ENCODE measurements at places on chromosomes 16 and 17.
A peak's percentile ranks its signal among the peaks of the same experiment; 100 is the strongest.

DNA sequence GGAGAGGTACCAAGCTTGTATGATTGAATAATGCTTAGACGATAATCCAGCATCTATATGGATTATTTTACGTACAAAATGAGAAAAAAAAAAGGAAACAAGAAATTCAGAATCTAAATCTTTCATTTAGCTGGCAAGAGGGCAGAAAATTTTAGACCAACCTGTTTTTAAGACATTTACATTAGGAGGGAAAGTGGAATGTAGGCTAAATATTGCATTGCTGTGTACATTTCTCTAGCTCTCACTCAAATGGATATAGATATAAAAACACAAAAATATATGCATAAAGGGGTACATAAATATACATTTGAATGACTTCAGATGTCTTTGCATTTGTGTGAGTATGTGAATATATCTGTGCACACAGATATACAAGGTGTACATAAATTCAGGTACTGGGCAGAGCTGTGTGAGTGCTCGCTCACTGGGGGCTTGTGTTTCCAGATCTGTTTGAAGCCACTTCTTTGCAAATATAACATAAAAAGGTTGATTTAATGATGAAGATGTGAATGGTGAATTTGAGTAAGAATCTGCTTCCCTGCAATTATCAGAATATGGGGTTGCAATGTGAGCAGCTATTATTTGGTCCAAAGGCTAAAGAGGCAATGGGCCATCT is 14.2 kb upstream of the ZFHX3 start:
- no peak for DNase-seq

DNA sequence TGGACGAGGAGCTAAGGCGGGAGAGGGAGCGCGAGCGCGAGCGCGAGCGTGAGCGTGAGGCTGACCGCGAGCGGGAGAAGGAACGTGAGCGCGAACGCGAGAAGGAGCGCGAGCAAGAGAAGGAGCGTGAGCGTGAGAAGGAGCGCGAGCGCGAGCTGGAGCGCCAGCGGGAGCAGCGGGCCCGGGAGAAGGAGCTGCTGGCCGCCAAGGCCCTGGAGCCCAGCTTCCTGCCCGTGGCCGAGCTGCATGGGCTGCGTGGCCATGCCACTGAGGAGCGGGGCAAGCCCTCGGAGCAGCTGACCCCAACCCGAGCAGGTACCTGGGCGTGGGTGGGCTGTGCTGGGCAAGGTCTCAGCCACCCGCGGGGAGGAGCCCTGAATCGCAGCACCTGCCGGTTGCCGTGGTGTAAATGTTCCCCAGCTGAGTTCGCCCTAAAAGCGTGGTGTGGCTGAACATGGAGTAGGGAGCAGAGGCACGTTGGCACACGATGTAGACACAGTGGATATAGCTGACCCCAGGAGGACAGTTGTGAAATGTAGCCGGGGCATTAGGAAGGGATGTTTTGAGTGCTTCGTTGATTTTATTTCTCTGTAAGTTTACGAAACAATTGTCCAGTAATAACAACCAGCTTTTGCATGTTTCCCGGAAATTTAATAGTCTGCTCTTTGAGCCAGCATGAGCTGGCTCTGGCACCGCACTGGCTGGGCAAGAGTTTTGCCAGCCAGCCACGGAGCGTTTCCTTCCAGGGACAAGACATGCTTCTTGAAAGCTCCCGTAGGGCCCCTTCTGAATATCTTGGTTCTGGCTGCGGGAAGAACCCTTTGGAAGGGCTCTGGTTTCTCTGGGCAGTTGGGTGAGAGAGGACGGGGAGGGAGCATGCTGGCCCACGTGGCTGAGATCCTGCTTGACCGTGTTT is 32.1 kb downstream of the GINS2 start:
- no peak for DNase-seq

GRCh38 chr16:82481455-82481854 is 145.3 kb upstream of the CDH13 start:
- DNase-seq: no peak

GRCh38 chr17:50660887-50661345 is 26.2 kb downstream of the ABCC3 start:
- DNase-seq: no peak

- DNase-seq: peak; percentile 25
Measured at GRCh38 chr17:21289902-21290571, 5.5 kb downstream of the MAP2K3 start.

GRCh38 chr17:40075942-40076498 is 13.3 kb downstream of the THRA start:
- DNase-seq: no peak

- DNase-seq: no peak
Measured at GRCh38 chr16:74275031-74275636, 21.5 kb upstream of the PSMD7 start.

DNA sequence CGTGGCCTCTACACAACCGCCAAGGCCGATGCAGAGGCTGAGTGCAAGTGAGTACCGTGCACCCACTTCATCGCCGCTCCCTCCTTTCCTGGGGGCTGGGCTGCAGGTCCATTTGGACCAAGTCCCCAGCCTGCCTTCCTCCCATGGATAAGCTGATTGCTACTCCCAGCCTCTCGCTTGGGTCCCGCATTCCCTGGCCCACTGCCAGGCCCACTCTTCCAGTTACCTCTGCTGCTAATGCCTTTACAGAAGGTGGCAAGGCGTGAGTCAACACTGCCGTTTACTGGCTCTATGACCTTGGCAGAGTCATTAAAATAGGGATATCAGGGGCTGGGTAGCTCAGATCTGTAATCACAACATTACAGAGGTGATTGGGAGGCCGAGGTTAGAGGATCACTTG is 11.2 kb downstream of the SULT1A2 start:
- DNase-seq: no peak

DNA sequence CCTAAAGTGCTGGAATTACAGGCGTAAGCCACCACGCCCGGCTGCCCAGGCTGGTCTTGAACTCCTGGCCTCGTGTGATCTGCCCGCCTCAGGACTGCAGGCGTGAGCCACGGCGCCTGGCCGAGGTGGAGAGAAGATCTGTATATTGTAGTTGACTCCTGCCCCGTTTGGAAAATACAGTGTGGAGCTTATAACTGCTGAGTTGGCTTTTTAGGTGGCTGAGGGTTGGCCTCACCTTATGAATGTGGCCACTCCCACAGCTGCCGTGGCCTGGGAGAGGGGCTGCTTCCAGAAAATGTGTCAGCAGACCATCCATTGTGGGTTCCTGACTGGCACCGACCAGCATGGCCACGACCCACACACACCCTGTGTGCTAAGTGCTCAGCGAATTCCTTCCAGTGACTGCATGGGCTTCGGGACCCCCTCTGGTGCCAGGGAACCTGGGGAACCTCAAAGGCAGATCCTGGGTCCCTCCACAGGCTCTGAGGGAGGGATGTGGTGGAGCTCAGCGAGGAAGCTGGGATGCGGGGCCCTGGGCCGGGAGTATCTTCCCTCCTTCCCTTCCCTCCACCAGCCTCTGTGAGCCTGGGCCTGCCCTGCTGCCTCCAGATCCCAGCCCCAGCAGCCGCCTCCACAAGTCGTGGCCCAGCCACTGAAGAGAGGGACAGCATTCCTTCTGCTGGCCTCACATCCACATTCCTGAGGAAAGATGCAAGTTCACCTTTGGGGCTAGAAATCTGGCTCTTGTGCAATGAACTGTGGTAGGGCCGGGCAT is 10.9 kb upstream of the RAB11FIP3 start:
- DNase-seq: no peak

DNA sequence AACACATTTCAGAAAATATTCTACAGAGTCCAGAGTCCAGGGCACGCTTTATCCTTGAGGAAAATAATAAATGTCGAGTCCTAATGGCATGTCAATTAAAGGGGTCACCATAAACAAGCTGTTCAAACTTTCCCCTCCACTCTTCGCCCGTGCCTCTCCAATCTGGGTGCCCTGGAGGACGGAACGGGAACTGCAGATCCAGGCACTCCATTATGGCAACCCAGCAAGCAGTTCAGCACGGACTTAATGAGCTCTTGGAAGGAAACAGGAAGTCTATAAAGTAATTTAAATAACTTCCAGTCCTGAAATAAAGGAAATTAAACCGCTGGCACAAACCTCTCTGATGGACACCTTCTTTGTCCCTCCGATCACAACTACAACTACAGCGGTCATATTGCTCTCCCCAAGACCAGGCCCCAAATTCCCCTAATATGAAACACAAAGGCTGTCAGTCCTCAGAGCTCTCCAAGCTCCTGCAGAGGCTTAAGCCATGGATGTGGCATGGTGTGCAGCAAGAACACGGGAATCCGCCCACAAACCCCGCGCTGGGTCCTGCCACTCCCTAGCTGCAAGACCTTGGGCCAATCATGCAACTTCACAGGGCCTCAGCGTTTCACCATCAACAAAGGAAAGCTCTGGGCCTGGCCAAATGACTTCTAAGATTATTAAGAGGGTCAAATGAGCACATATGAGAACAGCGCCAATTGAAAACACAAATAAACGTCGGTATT is 52.6 kb downstream of the ZFHX3 start:
- DNase-seq: peak; percentile 64

- no peak for DNase-seq
Measured at GRCh38 chr17:27319541-27320221, 25.8 kb downstream of the WSB1 start.

DNA sequence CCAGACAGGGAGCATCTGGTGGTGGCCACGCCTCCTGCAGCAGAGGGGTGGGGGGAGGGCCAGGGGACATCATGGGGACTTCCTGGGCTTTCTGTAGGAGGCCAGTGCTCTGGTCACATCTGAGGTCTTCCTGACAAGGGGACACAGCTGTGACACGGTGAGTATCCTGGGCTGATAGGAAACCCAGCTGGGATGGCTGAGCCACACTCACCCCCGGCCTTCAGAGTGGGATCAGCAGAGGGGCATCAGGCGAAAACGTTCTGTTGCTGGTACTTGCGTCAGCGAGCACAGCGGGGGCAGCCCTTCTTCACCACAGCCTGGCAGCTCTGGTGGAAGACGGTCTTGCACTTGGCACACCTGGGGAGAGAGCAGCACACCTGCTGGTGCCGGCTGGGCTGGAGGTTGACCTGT is 122.9 kb upstream of the SMURF2 start:
- no peak for DNase-seq

GRCh38 chr17:56656701-56657327 is 63.3 kb downstream of the NOG start:
- DNase-seq: no peak

DNA sequence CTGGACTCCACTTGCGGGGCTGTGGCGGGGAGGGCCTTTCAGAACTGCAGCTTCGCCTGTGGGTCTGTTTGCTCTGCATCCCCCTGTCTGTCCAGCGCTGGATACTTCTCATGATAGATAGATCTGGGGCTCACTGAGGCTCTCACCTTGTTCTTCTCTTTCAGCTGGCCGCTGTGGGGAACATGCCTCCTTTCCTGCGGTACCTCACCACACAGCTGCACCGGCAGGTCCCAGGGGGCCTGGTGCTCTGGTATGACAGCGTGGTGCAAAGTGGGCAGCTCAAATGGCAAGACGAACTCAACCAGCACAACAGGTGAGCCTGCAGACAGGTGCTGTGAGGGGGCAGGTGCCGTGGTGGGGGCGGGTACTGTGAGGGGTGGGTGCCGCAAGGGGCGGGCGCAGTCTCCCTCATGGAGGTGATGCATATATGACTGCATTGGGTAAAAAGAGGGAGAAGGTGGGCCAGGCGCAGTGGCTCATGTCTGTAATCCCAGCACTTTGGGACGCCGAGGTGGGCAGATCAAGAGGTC is 6.2 kb downstream of the ENGASE start:
- DNase-seq: no peak

- no peak for DNase-seq
Measured at GRCh38 chr17:66135219-66135618, 56.7 kb downstream of the CEP112 start.

- no peak for DNase-seq
Measured at GRCh38 chr17:50048146-50048720, 7.7 kb upstream of the ITGA3 start.

GRCh38 chr17:35244341-35245195 is 1.7 kb downstream of the SLFN5 start:
- peak; percentile 89 for DNase-seq

- no peak for DNase-seq
Measured at GRCh38 chr17:61532826-61533225, 58.2 kb downstream of the NACA2 start.

DNA sequence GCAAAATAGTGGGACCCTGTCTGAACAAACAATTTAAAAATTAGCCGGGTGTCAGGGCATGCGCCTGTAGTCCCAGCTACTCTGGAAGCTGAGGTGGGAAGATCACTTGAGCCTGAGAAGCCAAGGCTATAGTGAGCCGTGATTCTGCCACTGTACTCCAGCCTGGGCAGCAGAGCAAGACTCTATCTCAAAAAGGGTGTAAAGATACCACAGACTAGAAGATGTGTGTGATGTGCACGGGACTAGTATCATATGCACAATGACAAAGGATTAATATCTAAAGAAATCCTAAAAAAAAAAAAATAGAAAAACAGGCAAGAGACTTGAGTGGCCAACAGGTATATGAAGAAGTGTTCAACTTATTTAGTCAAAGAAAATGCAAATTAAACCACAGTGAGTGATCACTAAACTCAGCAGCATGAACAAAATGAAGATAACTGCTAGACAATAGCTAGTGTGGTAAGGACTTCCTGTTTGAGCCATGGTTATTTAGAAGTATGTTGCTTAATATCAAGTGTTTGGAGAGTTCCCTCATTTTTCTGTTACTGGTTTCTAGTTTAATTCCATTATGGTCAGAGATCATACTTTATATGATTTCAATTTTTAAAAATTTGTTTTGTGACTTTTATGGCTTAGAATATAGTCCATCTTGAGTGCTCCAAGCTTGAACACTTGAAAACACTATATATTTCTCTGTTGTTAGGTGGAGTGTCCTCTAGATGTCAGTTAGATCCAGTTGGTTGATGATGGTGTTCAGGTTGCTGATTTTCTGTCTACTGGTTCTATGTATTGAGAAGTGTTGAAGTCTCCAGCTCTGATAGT is 14.7 kb upstream of the SLX4 start:
- peak; percentile 72 for DNase-seq

DNA sequence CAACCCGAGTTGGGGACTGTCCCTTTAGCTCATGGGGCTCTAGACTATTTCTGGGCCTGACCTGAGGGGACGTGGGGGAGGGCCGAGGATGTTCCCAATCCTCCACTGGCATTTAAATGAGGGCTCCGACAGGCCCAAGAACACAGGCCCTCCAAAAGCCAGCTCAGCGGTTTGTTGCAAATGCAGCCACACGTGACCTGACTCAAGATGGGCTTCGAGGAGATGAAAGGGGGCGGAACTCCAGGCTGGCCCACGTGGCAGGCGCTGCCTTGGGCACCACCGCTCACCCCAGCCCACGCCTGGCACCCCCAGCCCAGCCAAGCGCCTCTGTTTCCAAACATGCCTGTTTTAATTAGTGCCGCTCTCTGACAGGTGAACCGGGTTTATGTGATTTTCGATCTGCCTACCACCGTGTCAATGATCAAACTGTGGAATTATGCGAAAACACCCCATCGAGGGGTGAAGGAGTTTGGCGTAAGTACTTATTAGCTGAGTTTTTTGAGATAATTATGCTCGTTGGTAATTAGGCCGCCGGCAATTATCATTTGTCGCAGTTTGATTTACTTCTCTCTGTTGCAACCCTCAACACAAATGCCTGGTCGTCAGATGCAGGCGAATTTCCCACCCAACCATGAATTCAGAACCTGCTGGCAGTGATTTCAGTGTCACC is 226.7 kb downstream of the KATNIP start:
- no peak for DNase-seq

- DNase-seq: no peak
Measured at GRCh38 chr17:31907342-31907962, 5.9 kb upstream of the UTP6 start.

All from CD14-positive monocyte (primary cell).